CD4-positive, alpha-beta T cell treated with Interleukin-4 for 4 hours (primary cell): ENCODE measurements at places on chromosomes 2 and 18.

GRCh38 chr2:214395040-214395439 lies 15.8 kb upstream of the VWC2L start:
- DNase-seq = no peak

DNA sequence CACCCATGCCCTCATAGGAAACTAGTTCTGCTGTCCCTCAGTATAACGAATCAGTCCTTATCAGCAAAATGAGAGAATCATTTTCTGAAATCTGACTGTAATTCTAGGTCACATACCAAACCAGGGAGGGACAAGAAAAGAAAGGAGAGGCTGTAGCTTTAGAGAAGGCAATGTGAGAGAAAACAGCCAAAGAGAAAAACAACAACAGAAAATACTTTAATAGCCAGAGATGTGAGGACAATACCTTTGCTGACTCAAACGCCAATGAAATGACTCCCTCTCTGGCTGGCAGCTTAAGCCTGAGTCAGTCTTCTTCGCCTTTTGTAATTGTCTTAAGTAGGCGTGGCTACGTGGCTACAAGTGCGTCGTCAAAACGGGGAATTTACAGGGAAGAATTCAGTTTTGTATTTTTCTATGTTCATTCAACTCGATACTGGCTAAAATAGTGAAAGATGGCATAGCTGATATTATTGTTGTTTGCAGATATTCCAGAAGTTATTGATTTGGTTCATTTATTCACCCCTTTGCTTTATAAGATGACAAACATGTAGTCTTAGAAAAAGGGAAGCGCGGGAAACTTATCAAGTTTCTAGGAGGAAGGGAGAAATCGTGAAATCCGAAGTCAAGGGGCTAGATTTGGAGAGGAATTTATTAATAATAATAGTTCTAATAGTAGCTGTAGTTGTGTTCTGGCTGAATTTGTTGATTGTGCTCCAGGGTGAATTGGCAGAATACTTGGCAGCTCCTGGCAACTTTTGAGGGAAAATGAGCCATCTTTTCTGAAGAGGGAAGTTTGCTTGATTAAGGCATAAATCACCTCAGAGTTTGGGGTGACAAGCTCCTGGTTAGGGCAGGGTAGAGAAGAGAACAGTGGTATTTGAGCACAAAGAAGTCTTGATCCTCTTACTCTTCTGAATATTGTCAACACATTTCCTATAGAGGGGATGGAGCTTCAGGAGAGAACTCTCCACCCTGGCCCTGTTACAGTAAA lies at the start of gene IL1A:
TSS of gene IL1A (minus strand) at position 295 of the 991 bp plus-strand sequence. CDS start 723 bp downstream, outside the sequence.
- DNase-seq = no peak

DNA sequence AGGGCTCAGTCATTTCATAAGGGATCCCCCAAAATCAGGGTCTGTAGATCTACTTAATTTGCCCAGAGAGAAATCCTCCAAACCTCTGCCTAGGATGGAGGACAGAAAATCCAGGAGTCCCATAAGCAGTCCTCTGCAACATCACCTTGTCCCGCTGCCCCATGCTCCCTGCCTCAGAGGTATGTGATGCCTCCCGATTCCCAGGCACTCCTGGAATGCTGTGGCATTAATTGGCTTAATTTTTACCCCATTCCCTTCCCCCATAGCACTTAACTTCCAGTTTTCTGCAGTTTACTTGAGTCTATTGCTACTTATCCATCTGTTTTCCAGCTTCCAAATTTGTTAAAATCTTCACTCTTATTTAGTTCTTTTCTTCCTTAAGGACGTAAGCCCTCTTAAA lies 91.6 kb upstream of the TSPYL6 start:
- no peak for DNase-seq

DNA sequence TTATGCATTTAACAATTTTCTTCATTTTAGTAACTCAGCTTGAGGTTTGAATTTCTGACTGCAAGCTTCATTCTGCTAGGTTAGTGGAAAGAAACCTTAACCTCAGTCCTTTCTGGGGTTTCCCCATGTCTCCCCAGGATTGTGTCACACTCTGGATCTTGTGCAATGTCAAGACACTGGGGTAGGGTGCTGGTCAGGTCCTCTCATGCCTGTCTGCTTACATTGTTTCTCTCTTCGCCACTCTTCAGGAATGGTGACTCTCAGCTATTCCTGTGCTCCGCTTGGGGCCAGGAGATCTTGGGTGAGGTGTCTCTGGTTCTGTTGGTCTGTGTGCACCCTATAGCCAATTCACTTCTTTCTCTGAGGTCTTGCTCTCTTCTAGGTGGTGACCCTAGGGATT lies 23.9 kb downstream of the CTLA4 start:
- DNase-seq = no peak

GRCh38 chr2:142707318-142707717 lies 170.1 kb upstream of the KYNU start:
- DNase-seq = no peak

- DNase-seq = peak; percentile 19
Observed at GRCh38 chr2:236180831-236181453, 12.8 kb upstream of the GBX2 start.

DNA sequence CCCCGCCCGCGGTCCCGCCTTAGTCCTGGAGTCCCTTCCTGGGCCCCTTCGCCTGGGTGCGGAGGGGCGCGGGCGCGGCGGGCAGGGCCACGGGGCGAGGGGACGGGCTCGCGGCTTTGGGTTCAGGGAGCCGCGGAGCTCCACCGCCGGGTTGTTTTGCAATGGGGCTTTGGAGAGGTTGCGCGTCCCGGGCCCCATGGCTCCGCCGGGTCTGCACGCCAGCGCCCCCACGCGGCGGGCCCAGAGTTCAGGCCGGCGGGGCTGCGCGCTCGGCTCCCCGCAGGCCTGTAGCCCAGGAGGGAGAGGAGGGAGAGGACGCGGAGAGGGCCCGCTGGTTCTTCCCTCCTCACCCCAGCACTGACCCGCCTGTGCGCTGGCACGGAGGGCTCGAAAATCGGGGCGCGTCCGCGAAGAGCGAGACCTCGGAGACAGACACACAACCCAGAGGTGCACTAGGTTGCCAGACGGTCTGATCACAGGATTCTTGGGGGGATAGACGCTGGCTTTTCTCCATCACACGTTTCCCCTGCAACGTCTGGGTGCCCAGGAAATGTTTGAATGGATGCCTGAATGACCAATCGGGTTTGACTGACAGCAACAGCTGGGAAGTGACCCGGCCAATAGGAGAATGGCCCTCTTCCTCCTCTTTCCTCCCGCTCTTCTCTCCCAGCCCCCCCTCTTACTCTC lies 4.9 kb upstream of the SIX2 start:
- DNase-seq = no peak

GRCh38 chr2:203360833-203361430 lies 32.7 kb downstream of the ABI2 start:
- no peak for DNase-seq

DNA sequence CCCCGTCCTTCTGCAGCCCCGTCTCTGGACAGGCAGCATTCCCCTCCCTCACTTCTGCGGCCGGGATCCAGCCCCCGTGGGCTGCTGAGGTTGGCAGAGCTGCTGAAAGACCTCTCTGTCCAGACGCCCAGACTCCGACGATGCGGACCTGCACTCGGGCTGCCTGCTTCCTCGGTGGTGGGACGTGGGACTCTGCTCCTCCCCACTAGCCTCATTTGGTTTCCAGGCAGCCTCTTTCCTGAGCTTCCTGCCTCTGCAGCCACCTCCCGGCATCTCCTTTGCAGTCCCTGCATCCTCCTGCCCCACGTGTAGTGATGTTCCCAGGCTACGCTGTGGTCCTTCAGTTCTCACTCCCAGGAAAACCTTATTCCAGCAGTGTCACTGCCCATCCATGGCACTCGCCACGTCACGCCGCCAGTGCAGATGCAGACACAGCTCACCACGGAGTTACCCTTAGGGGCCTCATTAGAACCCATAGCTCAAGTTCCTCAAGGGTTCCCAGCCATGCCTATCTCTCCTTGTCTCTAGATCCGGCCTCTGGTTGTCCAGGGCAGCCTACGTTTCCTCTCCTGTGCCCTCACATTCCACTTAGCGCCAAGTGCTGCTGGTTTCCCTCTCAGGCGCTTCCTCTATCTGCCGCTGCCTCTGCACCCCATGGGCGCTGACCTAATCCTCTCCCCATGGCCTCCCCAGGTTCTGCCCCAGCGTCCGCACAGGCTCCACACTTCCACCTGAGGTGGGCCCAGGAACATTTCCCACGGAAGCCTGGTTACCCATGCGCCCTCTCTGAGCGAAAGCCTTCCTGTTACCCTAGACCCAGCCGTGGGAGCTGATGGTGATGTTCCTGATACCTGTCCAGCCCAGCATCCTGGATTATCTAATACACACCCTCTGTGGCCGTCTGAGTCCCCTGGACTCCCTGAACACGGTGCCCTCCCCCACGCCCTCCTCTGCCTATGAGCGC lies 318.3 kb upstream of the MYT1L start:
- no peak for DNase-seq

DNA sequence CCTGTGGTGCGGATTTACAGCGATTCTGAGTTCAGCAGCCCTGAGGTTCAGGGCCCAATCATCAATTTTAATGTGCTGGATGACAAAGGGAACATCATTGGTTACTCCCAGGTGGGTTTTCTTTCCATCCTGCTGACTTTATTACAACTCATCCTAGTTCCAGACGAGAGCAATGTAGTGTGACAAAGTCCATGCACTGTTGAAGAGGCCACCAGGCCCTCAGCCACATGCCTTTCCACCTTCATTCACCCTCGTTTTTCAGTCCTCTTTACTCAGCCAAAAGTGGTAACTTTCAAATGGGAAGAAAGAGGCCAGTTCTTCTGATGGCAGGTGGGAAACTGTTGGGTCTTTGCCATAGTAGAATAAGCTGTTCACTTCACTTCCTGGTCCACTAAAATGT lies 17.9 kb downstream of the MOCOS start:
- no peak for DNase-seq
